Central memory CD4-positive, alpha-beta T cell (primary cell): ENCODE measurements at places on chromosomes 2 and 18.

DNA sequence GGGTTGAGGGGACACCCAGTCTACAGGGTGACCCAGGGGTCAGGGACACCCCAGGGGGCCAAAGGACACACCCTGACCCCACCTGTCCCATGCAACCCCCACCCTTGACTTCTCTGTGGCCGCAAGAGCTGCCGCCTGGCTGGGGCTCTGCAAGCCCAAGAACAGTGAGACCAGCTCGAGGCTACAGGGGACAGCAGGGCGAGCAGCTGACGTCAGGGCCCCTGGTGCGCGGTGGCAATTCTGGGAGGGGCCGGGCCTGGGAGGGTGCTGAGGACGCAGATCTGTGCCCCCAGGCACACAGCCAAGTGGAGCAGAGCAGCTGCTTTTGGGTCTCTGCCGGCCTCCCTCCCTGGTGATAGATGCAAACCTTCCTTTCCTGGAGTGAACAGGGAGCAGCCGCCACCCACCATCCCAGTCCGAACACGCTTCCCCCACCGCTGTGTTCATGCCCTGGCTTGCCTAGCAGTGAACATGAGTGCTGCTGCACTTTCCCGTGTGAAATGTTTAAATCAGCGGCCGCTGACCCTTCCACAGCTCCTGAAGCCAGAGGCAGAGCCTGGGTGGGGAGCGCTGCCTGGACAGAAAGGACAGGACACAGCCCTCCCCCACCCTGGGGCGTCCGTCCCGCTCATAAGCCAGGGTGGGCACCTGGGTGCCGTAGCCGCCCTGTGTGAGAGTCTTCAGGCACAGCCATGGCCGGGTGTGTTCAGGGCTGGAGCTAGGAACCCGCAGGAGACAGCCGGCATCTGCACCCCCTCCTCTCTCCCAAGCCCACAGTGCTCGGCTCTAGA, 46.9 kb downstream of the SLC66A2 start:
- DNase-seq, result no peak

DNA sequence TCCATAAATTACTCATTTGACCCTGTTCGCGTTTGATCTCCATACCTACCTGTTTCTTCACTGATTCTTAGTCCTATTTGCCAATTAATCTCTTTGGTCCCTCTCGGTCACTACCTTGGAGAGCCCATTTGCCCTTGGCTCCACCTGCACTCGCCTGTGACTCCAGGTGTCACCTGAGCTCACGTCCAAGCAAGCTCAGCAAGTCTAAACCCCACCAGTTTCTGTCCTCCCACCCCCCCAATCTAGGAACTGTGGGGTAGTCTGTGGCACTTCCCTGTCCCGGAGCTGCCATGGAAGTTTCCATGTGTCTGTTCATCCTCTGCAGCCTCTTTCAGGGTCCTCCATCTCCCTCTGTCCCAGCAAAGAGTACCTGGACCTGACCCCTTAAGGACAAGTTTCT, 68.1 kb upstream of the BCL2L11 start:
- DNase-seq, result no peak

- DNase-seq, result no peak
Measured at GRCh38 chr2:129069875-129070594, 751.4 kb upstream of the HS6ST1 start.

GRCh38 chr2:39107724-39108273, 13.1 kb downstream of the SOS1 start:
- no peak for DNase-seq

DNA sequence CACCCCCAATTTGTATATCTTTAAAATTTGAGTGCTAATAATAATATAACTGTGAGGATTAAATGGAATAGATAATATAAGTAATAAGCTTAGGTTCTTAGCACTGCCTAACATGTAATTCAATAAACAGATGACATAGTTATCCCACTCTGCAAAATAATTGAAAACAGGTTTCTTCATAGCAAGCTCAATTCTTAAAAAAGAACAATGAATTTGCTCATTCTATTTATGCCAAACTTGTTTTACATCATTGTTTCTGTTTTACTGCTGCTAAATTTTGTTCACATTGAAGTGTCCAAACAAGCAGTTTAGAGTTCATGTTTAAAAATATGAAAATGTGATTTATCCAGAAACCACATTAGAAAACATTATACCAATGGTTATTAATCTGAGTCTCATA, 217.0 kb downstream of the MBD5 start:
- DNase-seq, result no peak

DNA sequence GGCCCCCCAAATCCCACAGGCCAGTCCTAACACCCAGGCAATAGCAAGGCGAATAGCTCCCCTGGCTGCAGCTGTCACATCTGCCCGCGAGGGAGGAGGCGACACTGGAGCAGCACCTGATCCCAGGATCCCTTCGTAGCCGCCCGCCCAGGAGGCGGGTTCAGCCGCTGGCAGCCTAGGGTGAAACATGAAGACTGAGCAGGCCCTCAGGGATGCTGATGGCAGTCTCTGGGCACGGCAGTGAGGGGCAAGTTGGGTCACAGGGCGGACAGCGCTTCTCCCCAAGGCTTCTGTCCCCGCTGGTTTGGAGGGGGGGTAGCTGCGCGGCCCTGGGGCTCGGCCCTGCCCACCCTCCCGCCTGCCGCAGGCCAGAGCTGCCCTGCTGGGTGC, 1.9 kb downstream of the DNMT3A start:
- no peak for DNase-seq

DNA sequence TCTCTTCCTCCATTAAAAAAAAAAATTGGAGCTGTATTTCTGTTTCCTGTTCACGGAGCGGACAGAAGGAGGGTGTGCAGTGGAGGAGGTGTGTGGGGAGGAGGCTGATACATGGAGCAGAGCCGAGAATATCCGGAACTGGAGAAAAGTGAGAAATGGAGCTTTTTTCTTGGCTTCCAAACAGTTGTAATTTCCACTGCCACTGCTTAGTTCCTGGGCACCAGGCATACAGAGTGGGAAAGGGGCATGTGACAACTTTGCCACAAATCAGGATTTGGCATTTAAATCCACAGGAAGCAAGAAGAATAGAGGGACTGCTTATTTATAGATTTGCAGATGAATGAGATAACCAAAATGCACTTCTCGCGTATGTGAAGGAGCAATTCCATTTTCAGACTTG, 71.2 kb downstream of the BCL11A start:
- DNase-seq, result no peak

GRCh38 chr2:31078011-31078410, 60.2 kb downstream of the GALNT14 start:
- DNase-seq, result no peak

DNA sequence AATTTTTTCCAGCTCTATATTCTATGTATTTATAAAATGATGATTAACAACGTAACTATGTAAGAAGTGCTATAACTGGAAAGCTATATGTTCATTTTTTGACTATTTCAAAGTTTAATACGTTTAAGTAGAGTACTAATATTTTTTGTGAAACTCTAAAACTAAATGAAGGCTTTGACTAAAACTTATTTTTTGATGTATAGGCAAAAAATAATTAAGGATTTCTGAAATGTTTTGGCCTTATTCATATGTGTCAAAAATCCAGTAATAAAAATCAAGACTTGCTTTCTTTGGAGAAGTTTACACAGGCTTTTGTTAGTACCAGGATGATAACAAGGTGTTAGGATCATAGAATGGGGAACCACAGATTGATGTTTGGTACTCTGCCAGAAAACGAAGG, 58.2 kb upstream of the ZEB2 start:
- no peak for DNase-seq

DNA sequence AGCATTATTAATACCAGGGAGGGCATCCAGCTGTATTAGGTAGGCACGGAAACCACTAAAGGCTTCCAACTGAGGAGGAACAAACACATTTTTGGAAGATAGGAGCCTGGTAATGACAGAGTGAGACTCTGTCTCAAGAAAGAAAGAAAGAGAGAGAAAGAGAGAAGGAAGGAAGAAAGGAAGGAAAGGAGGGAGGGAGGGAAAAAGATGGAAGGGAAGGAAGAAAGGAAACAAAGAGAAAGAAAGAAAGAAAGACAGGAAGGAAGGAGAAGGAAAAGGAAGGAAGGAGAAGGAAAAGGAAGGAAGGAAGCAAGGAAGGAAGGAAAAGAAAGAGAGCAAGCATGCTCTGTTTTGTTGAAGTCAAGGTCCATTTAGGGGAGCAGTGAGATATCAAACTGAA, 103.8 kb upstream of the RFX8 start:
- no peak for DNase-seq

DNA sequence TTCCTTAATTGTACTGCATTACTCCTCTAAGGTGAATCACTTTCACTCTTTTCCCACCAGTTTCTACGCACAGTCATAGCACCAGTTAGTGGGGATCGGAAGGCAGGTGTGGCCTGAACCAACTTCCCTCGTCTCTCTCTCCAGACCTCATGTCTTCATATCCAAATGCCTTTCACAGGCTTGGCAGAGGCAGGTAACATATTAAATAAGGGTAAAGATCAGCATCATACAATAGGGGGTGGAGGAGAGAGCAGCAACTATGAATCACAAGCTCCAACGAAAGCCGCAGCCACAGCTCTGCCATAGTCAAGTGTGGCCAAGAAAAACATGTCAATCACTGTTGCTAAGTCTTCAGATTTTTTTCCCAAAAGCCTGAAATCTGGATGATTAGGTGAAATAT, 40.3 kb downstream of the AP1S3 start:
- DNase-seq, result no peak

- no peak for DNase-seq
Measured at GRCh38 chr2:14927021-14927564, 294.6 kb downstream of the LRATD1 start.
